ENCODE measurements at places on chromosomes 2 and 18. TPM values are rescaled to one million over a fixed set of nuclear protein-coding genes. Genes with fewer than 3 reads are reported as not detected.

The STAT4 gene
- total RNA-seq = 109 TPM

The AQP4 gene
- total RNA-seq = not detected

The ATG16L1 gene
- total RNA-seq = 62.8 TPM

The NOSTRIN gene
- not detected for total RNA-seq

The ARHGAP28 gene
- not detected for total RNA-seq

The NT5C1B gene
- not detected for total RNA-seq

The RUFY4 gene
- total RNA-seq = 5.1 TPM

The UGT1A7 gene
- not detected for total RNA-seq

GRCh38 chr2:145503511-145503910, 983.6 kb upstream of the ZEB2 start:
- DNase-seq = no peak
- H3K4me1 ChIP-seq = no peaks in the 10 kb centered on the region
- no peaks in the 10 kb centered on the region for H3K27me3 ChIP-seq
- H3K4me3 ChIP-seq = no peak overlapping the region
- H3K36me3 ChIP-seq = no peaks in the 10 kb centered on the region

GRCh38 chr2:28394331-28394877, 1.7 kb downstream of the FOSL2 start:
- DNase-seq = peak; percentile 58
- no peak overlapping the region for H3K4me3 ChIP-seq
- H3K27me3 ChIP-seq = no peaks in the 10 kb centered on the region
- H3K36me3 ChIP-seq = peaks cover 18% of the 10 kb centered on the region
- no peak overlapping the region for H3K27ac ChIP-seq

- H3K27ac ChIP-seq = no peak overlapping the region
- H3K27me3 ChIP-seq = no peaks in the 10 kb centered on the region
- DNase-seq = no peak
- no peaks in the 10 kb centered on the region for H3K4me1 ChIP-seq
Measured at GRCh38 chr2:106953779-106954178, 67.8 kb upstream of the ST6GAL2 start.

GRCh38 chr18:52353589-52353988, 13.6 kb downstream of the DCC start:
- no peak for DNase-seq
- H3K27me3 ChIP-seq = no peaks in the 10 kb centered on the region
- H3K36me3 ChIP-seq = no peaks in the 10 kb centered on the region
- no peak overlapping the region for H3K4me3 ChIP-seq
- no peaks in the 10 kb centered on the region for H3K4me1 ChIP-seq

DNA sequence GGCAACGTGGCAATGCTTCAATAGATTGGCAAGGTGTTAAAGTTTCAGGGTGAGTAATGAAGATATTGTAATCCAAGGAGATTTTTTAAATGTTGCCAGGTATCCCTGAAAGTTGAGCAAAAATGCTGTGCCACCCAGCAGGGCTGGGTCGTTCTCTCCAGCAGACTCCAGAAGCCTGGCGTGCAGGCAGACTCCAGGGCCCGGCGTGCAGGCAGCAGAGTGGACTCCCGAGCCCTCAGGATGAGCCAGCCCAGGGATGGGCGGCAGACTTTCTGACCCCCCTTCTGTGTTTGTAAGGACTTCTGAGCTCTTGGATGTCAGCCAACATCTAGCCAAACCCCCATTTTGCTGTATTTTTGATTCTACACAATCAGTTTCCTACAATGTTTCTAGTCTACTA, 289.1 kb downstream of the ZNF516 start:
- no peak overlapping the region for H3K27ac ChIP-seq
- no peaks in the 10 kb centered on the region for H3K27me3 ChIP-seq
- no peak for DNase-seq
- H3K4me1 ChIP-seq = no peaks in the 10 kb centered on the region
- H3K4me3 ChIP-seq = no peak overlapping the region

- no peak overlapping the region for H3K4me3 ChIP-seq
- H3K36me3 ChIP-seq = peaks cover 2% of the 10 kb centered on the region
- H3K4me1 ChIP-seq = peaks cover 20% of the 10 kb centered on the region
Measured at GRCh38 chr2:157182204-157182709, 75.2 kb upstream of the GALNT5 start.

DNA sequence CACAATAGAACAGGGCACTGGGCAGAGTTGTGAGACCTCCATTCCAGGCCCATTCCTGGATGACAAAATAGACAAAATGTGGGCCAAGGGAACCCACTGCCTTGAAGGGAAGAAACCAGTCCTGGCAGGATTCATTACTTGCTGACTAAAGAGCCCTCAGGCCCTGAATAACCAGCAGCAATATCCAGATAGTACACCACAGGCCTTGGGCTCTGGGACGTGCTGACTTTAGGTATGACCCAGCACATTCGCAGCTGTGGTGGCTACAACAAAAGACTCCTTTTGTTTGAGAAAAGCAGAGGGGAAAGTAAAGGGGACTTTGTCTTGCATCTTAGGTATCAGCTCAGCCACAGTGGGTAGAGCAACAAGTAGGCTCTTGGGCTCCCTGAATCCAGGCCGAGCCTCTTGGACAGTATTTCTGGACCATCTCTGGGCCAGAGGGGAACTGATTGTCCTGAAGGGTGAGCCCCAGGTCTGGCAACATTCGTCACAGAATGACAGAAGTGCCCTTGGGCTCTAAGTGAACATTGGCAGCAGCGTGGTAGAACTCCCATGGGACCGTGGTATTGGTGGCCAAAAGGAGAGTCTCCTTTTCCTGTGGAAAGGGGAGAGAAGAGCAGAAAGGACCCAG, 89.9 kb upstream of the CD226 start:
- no peak for DNase-seq
- no peak overlapping the region for H3K27ac ChIP-seq

DNA sequence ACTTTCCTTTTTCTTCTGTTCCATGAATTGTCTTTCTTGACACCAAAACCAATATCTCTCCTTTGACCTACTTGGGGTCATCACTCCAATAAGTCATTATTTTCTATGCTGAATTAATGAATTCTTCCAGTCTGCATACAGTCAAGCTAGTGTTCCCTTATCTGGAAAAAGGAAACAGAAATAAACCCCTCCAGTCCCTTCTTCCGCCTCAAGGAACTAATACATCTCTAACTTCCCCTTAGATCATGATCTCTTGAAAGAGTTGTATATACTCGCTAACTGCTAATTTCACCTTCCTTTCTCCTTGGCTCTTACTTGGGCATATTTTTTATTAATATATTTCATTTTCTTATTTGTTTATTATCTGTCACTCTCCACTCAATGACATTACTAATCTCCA, 7.3 kb upstream of the ARHGAP15 start:
- H3K27me3 ChIP-seq = no peaks in the 10 kb centered on the region
- H3K36me3 ChIP-seq = peaks cover 5% of the 10 kb centered on the region
- no peak for DNase-seq
- no peak overlapping the region for H3K27ac ChIP-seq

DNA sequence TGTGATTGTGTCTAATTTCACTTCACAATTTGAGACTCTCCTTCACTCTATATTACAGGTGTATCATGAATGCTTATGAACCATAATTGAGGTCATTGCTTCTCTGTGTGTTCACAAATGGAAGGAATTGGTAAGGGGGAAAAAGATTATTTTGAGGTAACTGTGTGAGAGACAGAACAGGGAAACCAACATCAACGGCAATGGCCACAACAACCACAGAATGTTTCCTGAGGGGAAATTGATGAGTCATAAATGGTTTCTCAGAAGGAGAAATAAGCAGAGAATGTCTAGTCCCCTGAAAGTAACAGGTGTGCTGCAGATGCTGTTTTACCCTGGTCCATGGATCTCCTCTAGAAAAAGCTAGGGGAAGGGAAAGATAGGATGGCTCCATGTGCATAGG, 361.2 kb upstream of the GALNT5 start:
- peaks cover 33% of the 10 kb centered on the region for H3K4me1 ChIP-seq
- H3K4me3 ChIP-seq = no peak overlapping the region
- peak overlapping the region; percentile 4 for H3K27ac ChIP-seq
- peaks cover 7% of the 10 kb centered on the region for H3K36me3 ChIP-seq
- peaks cover 65% of the 10 kb centered on the region for H3K27me3 ChIP-seq

- H3K27ac ChIP-seq = no peak overlapping the region
- H3K4me3 ChIP-seq = peak overlapping the region; percentile 58
- no peaks in the 10 kb centered on the region for H3K36me3 ChIP-seq
- DNase-seq = no peak
- peaks cover 25% of the 10 kb centered on the region for H3K27me3 ChIP-seq
- peaks cover 10% of the 10 kb centered on the region for H3K4me1 ChIP-seq
Measured at GRCh38 chr2:241217320-241218031, 29.0 kb downstream of the ANO7 start.

GRCh38 chr2:219523031-219523671, 8.9 kb downstream of the ASIC4 start:
- DNase-seq = no peak
- no peak overlapping the region for H3K4me3 ChIP-seq
- peaks cover 4% of the 10 kb centered on the region for H3K4me1 ChIP-seq
- H3K36me3 ChIP-seq = no peaks in the 10 kb centered on the region

- DNase-seq = no peak
- H3K27me3 ChIP-seq = no peaks in the 10 kb centered on the region
- H3K4me1 ChIP-seq = no peaks in the 10 kb centered on the region
- no peak overlapping the region for H3K4me3 ChIP-seq
- H3K27ac ChIP-seq = no peak overlapping the region
Measured at GRCh38 chr18:42922363-42922762, 193.1 kb downstream of the RIT2 start.

- H3K36me3 ChIP-seq = no peaks in the 10 kb centered on the region
- no peak for DNase-seq
Measured at GRCh38 chr18:61888622-61889021, 4.2 kb downstream of the RNF152 start.

GRCh38 chr2:69001879-69002278, 11.1 kb upstream of the ANTXR1 start:
- peaks cover 59% of the 10 kb centered on the region for H3K27me3 ChIP-seq
- H3K36me3 ChIP-seq = no peaks in the 10 kb centered on the region
- DNase-seq = no peak

GRCh38 chr2:70956141-70956540, 20.4 kb downstream of the ATP6V1B1 start:
- H3K4me1 ChIP-seq = peaks cover 26% of the 10 kb centered on the region
- peaks cover 31% of the 10 kb centered on the region for H3K27me3 ChIP-seq
- no peaks in the 10 kb centered on the region for H3K36me3 ChIP-seq

- H3K4me3 ChIP-seq = no peak overlapping the region
- H3K36me3 ChIP-seq = no peaks in the 10 kb centered on the region
- DNase-seq = no peak
- no peaks in the 10 kb centered on the region for H3K27me3 ChIP-seq
- no peaks in the 10 kb centered on the region for H3K4me1 ChIP-seq
Measured at GRCh38 chr18:28961669-28962228, 784.8 kb upstream of the CDH2 start.

GRCh38 chr2:42142547-42143184, 26.5 kb upstream of the EML4 start:
- H3K27me3 ChIP-seq = no peaks in the 10 kb centered on the region
- H3K27ac ChIP-seq = no peak overlapping the region
- peaks cover 24% of the 10 kb centered on the region for H3K4me1 ChIP-seq
- H3K4me3 ChIP-seq = no peak overlapping the region
- no peak for DNase-seq

DNA sequence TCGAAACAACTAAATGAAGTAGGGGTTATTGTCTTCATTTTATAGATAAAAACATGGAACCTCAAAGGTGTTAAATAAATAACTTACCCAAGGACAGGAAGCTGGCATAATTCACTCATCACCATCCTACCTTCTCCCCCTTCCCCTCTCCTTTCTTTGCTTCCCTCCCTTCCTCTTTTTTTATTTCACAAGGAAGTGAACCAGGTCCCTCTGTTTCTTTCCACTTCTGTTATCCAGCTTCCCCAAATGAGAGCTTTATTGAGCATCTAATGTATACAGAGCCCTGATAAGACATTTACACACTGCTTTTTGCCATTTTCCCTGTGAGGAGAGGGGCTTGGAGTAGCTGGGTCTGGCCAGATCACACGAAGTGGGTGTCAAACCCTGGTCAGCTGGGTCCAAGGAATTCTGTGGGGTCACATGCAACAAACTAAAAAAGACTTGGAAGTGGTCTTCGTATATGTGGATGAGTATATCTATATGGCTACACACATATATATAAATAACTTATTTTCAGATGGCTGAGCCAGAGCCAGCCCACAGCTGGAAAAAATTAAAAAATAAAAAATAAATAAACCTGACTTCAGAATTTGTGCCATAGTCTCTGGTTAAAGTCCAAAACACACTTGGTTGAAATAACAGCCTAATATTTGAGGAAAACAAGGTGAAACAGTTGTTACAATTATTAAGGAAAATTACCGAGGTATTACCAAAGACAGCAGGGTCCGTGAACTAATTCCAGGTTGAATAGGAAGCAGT, 49.3 kb upstream of the FOSL2 start:
- no peak overlapping the region for H3K27ac ChIP-seq
- H3K4me3 ChIP-seq = no peak overlapping the region
- no peaks in the 10 kb centered on the region for H3K36me3 ChIP-seq
- peaks cover 16% of the 10 kb centered on the region for H3K4me1 ChIP-seq

DNA sequence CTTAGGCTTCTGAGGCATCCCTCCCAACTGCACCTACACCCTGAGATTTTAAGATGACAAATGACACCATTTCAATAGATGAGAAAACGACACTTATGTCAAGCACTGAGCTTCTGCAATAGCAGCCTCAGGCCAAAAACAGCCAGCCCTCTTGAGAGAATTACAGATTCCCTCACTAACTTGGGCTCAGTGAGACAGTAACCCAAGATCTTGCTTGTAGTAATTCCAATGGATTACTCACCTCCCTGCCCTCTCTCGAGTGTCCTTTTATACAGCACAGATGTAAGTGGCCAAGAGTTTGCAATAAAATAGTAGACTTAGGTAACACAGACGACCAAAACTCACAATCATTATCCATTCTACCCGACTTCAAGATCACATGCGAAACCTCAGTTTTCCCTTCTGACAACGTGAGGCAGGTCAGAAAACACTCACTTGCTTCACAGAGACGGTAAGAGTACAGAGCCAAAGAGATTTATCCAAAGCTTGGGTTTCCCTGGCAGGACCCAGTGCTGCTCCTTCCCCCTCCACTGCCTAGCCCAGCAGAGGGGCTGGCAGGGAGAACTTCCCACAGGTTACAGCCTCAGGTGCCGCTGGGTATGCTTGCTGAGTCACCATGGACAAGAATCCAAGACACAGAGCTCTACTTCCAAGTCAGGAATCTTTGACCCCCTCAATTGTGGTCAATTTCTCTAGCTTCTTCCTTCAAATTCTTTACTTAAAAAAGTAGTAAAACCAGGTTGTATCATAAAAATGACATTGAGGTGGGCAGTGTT, 181.4 kb downstream of the MYO5B start:
- DNase-seq = no peak
- no peak overlapping the region for H3K4me3 ChIP-seq
- no peak overlapping the region for H3K27ac ChIP-seq
- peaks cover 33% of the 10 kb centered on the region for H3K27me3 ChIP-seq
- no peaks in the 10 kb centered on the region for H3K4me1 ChIP-seq

DNA sequence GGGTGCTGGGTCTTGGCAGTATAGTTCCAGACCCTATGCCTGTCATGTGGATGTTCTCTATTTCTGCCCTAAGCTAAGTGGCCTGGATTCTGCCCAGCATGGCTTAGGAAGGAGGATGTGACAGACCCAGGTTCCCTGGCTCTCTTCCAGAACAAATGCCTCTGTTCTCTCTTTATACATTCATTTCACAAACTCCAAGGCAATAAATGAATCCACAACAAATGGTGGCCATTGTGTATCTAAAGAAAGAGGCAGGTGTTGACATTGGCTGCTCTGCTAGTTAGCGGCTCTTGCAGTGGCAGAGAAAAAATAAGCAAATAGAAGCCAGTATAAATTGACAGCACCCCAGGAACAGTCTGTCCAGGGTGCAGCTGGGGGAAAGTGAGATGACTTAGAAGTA, 298.6 kb downstream of the SUCLG1 start:
- H3K4me3 ChIP-seq = no peak overlapping the region
- no peak overlapping the region for H3K27ac ChIP-seq
- H3K36me3 ChIP-seq = no peaks in the 10 kb centered on the region
- H3K4me1 ChIP-seq = no peaks in the 10 kb centered on the region
- peaks cover 9% of the 10 kb centered on the region for H3K27me3 ChIP-seq
